Stimulated activated CD4-positive, alpha-beta T cell treated with anti-CD3 and anti-CD28 coated beads, TNF-alpha, amount 100 ng/mL, for 24 hours (primary cell): ENCODE measurements at places on chromosomes 2 and 18.

- no peak for DNase-seq
Measured at GRCh38 chr2:15772086-15772595, 168.2 kb upstream of the MYCN start.

- no peak for DNase-seq
Measured at GRCh38 chr2:118085173-118086023, 2.9 kb upstream of the INSIG2 start.

GRCh38 chr18:6613581-6613980 is 115.9 kb upstream of the ARHGAP28 start:
- no peak for DNase-seq

DNA sequence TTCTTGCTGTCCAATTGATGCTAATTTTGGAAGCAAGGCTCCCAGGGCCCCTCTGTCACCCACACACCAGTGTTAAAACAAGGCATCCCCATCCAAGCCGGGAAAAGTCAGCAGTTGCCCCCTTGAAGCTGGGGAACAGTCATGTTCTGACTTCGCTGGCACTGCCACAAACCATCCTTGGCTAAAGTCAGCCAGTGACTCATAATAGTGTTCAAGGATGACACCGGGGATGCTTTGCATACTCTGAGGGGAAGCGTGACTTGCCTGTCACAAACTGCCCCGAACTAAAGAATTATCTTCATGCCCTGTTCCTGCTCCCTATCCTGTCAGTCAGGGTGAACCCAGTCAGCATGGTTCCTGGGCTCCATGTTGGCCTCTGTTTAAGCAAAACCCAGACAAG is 37.0 kb downstream of the TGFA start:
- DNase-seq = no peak

DNA sequence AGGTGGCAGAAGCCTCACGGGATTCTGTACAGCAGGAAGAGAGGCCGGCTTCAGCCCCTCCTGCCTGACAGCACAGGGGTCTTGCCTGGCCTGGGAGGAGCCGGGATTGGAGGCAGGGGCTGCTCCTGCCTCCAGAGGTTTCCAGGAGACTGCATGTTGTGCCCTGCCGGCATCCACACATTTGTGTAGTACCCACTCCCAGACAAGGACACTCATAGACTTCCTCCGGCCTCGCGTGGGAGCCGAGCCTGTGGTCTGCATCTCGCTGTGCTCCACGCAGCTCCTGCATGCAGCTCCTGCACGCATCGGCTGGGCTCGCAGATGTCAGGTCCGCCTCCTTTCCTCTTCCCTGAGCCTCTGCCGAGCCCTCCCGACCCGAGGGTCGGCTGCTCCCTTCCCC is 34.7 kb downstream of the TPO start:
- DNase-seq = no peak

DNA sequence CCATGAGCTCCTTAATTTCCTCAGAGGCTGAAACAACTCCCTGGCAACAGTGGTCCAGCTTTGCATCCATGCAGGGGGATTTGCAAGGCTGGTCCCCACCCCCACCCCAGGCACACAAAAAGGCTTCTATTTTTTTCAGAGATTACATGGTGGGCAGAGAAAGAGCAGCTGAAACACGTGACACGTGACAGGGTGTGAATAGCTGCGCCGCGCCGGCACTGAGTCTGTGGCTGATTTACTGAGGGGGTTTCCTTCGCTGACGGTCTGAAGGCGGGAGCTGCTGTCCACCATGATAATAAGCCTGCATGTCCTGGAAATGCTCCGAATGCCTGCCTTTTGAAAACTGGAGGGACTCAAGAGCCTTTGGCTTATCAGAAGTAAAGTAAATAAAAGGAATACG is 50.7 kb upstream of the APCDD1 start:
- no peak for DNase-seq

DNA sequence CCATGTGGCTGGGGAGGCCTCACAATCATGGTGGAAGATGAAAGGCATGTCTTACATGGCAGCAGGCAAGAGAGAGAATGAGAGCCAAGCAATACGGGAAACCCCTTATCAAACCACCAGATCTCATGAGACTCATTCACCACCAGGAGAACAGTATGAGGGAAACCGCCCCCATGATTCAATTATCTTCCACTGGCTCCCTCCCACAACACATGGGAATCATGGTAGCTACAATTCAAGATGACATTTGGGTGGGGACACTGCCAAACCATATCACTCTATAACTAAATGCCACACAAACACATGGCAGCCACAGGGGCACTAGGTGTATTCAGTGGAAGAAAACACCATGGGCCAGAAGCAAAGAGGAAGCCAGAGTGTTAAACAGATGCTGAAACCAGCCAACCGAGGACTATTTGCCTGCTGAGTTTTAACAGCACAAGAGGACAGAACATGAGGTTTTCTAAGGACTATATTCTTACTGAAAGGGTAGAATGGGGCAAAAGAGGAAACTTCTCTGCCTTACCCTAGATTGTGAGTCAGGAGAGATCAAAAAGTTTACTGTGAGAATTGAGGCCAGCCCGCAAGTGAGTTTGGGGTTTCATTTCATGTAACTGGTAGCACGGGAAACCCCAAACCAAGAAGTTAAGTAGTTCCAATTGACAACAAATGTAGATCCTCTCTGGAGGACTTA is 49.2 kb downstream of the SIGLEC15 start:
- DNase-seq = peak; percentile 33

DNA sequence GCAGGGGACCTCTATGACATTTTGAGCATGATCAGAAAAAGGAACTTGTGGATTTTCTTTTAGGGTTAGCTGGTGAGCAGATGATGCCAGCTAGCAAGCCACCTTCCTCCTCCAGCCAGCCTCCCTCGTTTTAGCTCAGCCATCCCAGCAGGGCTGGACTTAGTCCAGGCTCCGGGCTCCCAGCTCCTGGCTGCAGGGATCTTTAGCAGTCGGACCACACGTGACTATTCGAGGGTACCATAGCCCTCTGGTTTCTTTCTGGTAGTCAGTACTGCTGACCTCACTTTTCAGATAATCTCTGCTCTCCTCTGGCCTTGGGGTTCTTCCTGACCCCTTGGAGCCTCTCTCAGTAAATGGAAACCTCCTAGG is 31.8 kb downstream of the NCK2 start:
- no peak for DNase-seq

DNA sequence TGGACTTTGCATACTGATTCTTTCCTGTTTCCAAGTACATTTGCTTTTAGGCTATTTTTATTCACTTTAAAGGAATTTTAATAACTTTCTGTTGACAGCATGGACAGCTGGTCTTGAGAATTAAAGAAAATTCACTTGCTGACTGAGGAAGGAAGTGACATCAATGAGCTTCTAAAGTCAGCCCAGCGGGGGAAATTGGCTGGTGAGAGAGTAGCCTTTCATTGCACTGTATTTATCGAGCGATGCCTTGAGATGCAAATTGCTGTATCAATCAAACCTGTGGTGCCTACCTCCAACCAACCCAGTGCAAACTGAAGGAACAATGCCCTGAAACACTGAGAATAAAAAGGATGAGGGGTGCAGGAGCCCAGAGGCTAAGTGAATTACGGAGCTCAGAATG is 91.4 kb upstream of the AQP4 start:
- no peak for DNase-seq

DNA sequence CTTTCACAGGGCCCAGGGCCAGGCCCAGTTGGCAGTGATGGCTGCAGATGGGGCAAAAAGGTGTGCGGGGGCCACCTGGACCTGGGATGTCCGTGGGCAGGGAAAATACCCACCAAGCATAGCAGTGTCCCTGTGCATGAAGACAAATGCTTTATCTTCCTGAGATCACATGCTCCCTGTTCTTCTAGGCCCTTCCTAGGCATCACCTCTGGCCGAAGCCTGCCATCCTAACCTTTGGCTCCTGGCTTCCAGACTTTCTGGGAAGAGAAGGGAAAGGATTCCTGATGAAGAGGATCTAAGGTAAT is 105.0 kb upstream of the SMAD2 start:
- DNase-seq = no peak

DNA sequence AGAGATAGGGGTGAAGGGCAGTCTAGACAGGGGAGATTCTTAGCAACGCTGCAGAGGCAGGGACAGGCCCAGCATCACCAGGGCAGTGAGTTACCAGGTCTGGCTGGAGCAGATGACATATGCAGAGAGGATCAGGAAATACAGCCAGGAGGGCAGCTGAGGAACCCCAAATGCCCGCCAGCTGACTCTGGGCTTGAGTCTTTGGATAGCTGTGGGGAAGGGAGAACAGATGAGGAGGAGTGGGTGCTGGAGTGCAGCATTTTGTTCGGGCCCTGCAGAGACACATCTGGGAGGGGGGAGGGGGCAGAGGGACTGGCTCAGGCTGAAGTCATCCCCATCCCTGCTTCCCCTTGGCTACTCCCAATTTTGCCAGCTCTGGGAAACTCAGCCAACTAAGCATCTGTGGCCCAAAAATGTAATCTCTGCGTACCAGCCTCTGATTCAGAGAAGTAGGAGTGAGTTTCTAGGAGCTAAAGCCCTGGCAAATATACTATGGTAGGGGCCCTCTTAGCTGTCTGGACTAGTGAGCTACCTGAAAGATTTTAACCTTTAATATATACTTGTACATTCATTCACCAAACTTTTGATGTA is 214.5 kb downstream of the ZBTB7C start:
- DNase-seq = no peak

GRCh38 chr2:105438104-105438929 is 39.5 kb upstream of the FHL2 start:
- no peak for DNase-seq

- no peak for DNase-seq
Measured at GRCh38 chr2:127208313-127208712, 11.8 kb downstream of the CYP27C1 start.
